ENCODE measurements at places on chromosomes 5 and 9. TPM values are rescaled to one million over a fixed set of nuclear protein-coding genes. Genes with fewer than 3 reads are reported as not detected.
A peak's percentile ranks its signal among the peaks of the same experiment; 100 is the strongest.

Gene ORM2
- not detected for total RNA-seq

Gene SNAPC3
- 36.7 TPM for total RNA-seq

Gene ACTL7A
- not detected for total RNA-seq

Gene CDX1
- total RNA-seq = 6.6 TPM

Gene KCNMB1
- not detected for total RNA-seq

Gene PPP3R2
- total RNA-seq = not detected

- DNase-seq = no peak
Measured at GRCh38 chr9:37669232-37669631, 18.5 kb downstream of the FRMPD1 start.

DNA sequence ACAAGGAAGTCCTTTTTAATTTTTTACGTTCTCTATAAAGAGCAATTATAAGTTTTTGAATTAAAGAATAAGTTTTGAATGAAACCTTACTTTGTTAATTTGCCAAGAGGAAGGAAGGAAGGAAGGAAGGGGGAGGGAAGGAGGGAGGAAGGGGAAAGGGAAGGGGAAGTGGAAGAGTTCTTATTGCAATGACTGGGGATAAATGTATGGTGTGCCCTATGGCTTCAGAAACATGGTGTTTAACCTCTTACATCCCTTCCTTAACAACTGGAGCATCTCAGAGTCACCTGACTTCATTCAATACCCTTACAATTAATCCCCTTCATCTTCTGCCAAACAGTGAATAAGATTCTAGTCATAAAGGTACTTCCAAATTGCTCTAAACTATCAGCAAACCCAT is 16.0 kb downstream of the CEMIP2 start:
- no peak for DNase-seq

- no peak for DNase-seq
Measured at GRCh38 chr9:128253140-128253990, 22.4 kb downstream of the GOLGA2 start.

DNA sequence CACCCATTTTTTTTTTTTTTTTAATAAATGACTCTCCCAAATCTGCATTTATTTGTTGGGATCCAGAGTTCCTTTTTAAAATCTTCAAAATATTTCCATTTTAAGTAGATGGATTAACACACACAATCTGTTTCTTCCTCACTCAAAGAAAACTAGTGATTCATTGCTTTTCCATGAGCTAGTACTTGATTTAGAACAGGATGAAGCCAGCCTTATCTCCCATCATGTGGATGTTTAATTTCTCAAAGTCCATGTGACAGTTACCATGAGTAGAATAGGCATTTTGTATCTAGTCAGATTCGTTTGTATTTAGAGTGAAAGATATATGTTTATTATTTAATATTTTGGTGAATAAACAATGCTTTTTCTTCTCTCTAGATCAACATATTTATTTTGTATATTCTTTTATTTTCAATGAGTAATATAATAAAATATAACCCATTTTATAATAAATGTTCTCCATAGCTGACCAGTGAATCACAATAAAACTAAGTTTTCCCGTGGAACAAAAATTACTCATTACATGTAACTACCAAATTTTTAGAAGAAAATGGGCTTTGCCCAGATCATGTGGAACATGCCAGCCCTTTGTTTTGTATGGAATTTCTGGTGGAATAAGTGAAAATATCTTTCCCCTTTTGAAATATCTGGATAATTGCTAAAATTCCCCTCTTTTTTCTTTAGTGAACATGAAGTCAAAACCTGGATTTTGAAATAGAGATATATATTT is 54.9 kb upstream of the RPS23 start:
- no peak for DNase-seq

DNA sequence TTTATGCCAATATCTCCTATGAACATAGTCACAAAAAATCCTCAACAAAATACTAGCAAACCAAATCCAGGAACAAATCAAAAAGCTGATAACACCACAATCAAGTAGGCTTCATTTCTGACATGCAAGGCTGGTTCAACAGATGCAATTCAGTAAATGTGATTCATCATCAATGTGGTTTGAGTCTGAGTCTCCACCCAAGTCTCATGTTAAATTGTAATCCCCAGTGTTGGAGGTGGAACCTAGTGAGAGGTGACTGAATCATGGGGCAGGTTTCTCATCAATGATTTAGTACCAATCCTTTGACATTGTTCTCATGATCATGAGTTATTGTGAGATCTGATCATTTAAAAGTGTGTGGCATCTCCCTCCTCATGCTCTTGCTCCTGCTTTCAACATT is 1072.7 kb downstream of the NR2F1-AS1 start:
- DNase-seq = no peak

- peak; percentile 27 for DNase-seq
Measured at GRCh38 chr9:130908146-130908877, 11.7 kb upstream of the QRFP start.

DNA sequence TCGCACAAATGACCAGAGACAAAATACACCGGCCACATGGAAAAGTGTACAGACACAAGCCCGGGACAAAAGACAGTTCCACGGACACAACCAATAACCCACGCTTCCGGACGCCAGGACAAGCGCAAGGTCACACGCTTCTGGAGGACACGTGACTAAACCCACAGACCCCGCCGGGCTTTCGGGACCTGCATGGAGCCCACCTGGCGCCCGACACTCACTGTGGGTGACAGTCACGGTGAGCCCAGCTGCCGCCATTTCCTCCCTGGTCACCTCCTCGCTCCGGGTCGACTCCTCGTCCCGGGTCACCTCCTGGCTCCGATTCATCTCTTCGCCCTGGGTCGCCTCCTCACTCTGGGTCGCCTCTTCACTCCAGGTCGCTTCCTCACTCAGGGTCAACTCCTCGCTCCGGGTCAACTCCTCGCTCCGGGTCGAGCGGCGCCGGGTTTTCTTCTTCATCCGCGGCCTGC is 470 bp downstream of the BAG1 start:
- peak; percentile 44 for DNase-seq

- no peak for DNase-seq
Measured at GRCh38 chr5:151614565-151614964, 23.4 kb upstream of the FAT2 start.

Data from HT-29 (cell line).